ENCODE measurements at places on chromosomes 5 and 9.

DNA sequence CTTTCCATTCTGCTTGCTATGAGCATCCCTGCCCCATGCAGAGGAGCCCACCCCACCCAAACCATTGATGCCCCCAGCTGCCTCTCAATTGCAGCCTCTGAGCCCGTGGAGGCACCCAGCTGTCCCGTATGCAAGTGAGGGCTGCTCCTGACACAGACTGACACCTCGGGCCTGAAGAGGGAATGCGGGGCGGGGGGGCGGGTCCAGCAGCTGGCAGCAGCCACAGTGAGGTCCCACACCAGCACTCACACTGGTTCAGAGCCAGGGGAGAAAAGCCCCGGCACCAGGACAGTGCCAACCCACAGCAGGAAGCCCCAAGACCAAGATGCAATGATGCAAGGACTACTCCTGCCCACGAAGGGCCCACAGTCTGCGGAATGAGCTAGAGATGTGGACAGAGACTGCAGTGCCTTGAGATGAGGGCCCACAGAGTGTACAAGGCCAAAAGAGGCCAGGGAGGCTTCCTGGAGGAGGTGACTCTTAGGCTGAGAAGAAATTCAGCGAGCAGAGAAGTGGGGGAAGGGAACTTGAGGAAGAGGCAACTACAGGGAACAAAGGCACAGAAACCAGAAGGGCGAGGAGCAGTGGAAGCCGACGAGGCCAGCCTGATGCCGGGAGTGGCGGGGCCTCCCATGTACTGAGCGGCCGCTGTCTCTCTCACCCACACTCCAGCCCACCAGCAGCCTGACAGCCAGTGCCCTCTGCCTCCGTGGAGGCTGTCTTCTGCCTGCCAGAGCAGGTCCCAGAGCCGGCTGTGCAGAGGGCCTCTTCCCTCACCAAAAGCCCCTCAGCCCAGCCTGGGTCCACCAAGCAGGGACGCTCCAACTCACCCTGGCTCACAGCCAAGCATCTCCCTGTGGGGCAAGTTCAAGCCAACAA is 9.2 kb downstream of the EEIG1 start:
- DNase-seq = no peak

GRCh38 chr9:126860757-126861466 is 473 bp downstream of the ZBTB34 start:
- DNase-seq = no peak

DNA sequence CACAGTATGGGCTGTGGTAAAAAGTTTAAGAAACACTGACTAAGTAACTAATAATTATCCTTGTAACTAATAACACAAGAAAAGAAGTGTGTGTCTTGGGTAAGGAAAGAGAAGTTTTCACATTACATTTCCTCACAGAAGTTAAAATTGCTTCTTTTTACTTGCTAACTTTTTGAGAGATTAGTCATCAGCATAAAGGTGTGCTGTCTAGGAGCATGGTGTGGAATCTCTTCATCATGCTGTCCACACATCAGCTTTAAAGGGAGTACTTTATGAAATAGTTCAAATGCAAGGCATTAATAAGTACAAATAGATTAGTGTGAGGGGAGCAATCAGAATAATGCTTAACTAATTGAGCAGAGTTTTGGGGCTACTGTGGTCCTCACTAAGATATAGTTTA is 29.8 kb downstream of the WDR36 start:
- no peak for DNase-seq

DNA sequence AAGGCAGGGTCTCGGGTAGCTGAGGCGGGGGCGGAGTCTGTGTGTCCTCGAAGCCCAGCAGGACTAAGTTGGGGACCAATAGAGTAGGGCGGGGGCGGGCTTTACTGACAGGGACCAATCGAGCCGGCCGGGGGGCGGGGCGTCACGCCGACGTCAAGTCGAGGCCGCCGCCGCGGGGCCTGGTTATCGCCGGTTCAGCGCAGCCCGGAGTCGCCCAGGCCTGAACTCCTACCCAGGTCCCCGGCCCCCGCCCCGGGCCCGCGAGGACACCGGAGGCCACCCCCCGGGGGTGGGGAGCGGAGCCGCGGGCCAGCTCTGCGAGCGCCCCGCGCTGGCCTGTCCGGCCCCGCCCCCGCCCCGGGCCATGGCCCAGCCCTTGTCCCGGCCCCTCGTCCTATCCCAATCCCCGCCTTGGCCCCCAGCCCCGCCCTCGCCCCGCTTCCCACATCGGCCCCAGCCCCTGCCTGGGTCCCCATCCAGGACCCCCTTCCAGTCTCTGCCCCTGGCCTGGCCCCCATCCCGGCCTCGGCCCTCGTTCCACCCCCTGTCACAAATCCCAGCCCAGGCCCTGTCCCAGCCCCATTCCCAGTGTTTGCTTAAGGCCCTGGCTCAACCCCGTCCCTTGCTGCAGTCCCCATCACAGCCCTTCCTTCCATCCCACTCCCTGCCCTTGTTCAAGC is at the start of gene TMEM8B:
Gene TMEM8B, plus strand, starts transcription at position 145 of the 680 bp plus-strand sequence. Its CDS starts 220 bp downstream, at position 365.
- peak; percentile 91 for DNase-seq

DNA sequence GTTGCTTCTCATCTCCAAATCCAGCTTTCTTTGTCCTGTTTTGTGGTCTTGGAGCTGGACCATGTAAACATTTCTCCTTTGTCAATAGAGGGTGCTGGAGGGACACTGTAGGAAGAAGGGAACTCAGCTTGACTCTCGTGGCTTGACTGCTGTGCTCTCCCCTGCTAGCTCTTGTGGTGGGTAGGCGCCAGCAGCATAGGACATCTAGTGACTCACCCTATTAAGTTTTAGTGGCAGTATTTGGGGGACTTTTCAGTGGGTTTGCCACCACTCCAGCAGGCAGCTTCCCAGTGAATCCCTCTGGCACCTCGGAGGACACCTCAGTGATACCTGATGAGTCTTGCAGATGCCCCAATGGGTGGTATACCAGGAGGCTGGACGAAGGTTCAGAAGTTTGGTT is 97.8 kb downstream of the TSSK1B start:
- DNase-seq = no peak

DNA sequence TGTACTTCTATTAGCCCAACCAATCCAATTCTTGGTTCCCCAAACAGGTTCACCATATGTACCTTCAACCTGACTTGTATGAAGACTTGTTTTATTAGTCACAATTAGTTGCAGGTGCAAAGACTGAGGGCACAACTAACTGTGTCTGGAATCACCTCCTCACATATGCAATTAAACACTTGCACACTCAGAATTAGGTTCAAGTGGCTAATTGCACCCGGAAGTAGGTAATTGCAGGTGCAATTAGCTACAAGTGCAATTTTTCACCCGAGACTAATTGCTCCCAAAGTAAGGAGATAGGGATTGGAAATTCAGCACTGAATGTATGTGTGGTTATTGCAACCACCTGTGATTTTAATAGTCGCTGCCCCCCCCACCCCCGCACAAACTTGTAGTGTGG is 338.9 kb downstream of the ZSWIM6 start:
- no peak for DNase-seq

DNA sequence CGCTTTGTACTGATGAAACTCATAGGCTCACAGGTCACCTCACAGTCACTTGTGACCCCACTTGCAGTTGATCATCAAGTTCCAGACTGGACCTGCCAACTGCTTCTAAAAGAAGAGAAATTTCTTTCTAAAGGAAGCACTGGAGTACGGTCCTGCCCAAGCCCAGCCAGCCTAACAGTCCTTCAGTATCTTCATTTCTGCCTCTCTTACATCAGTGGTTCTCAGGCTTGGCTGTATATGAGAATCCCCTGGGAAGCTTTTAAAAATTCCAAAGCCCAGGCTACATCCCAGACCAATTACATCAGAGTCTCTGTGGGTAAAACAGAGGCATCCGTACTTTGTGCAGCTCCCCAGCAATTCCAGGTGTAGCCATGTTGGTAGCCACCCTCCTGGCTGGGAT is 282.1 kb downstream of the NFIB start:
- no peak for DNase-seq

DNA sequence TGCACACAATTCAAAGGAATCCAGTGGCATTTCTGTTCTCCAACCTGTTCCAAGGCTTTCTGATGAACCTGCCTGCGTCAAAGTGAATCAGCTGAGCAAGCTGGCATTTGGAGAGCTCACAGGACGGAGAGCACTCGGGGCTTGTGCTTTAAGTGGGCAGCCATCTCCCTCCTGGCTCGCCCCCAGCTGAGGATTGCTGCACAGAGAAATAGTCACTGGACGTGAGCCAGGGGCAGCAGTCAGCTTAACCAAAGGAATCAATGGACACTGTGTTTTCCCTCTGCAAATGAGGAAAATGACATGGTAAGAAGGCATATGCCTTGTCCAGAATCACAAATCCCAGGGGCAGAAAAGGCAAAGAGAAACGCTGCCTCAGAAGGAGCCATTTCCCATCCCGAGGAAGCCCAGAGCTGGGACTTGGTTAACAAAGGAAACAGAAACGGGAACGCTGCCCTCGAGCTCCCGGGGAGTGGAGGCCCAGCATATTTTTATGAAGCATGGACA is 299.4 kb downstream of the ZSWIM6 start:
- no peak for DNase-seq

GRCh38 chr5:172486912-172487311 is 32.6 kb upstream of the SH3PXD2B start:
- DNase-seq = no peak

- no peak for DNase-seq
These were observed 91.2 kb upstream of the SNX2 start for GRCh38 chr5:122683631-122684030.

- no peak for DNase-seq
These were observed 73.3 kb downstream of the GLIS3 start for GRCh38 chr9:4226331-4227250.

- DNase-seq = no peak
These were observed 17.2 kb downstream of the MED10 start for GRCh38 chr5:6361101-6361500.

DNA sequence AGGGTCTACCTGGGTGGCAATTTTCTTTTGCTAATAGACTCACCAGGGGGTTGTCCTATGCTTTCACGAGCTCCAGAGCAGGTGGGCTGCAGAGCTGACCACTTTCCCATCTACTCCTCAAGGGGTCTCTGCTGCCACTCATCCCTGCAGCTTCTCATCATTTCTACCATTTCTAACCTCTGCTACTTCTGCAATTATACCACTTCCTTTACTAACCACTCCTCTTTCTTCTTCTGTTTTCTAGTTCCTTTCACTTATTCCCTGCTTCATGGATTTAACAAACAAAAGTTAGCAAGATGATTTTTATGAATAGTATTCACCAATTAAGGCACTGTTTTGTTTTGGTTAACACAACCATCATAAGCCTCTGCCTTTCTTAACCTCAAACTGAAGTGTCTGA is 34.5 kb upstream of the NIPBL start:
- DNase-seq = no peak

GRCh38 chr5:121988488-121988887 is 26.7 kb downstream of the SRFBP1 start:
- DNase-seq = no peak

DNA sequence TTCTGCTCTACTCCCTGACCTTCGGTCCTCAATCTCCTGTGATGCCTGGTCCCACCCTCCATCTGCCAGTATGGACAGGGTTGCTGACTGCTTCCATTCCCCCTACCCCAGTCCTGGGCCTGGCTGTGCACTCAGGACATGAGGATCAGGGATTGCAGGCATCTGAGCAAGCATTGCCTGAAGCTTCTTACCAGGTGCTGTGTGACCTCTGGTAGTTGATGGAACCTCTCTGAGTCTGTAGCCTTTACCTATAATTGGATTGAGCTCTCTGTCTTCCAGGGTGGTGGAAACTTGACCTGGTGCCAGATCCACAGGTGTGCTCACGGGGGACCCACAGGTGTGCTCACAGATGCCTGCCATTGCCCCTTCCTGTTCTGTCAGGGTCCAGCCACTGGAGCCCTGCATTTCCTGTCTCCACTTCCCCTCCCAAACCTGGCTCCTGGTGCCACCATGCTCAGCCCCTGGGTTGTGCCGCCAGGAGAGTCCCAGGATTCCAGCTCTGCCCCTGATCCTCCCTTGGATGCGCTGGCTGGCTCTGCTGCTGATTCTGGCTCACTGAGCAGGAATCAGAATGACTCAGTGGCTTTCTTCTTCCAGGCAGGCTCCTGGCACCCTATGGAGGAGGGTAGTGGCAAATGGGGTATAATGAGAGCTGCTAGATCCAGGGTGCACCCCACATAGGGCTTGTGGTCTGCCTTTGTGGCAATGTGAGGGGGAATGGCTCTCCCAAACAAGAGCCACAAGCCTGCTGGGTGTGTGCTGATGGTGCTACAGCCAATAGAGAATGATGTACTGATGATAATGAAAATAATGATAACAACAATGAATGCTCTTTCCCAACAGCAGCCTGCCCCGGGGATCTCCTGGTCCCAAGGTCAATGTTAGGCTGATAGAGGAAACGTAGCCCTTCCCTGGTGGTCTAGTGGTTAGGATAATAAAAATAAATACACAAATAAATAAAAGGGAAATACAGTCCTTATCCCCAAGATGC is 35.2 kb upstream of the PSD2 start:
- DNase-seq = no peak

Measured in urinary bladder (tissue), 4 donors.